Stimulated activated CD8-positive, alpha-beta memory T cell treated with anti-CD3 and anti-CD28 coated beads, Interleukin-4, amount 100 ng/mL, for 4 hours (primary cell): ENCODE measurements at places on chromosomes 16 and 17.
A peak's percentile ranks its signal among the peaks of the same experiment; 100 is the strongest.

GRCh38 chr16:2883458-2883908, 468 bp downstream of the FLYWCH2 start:
- DNase-seq = no peak

- no peak for DNase-seq
Observed at GRCh38 chr17:34537445-34537844, 41.9 kb upstream of the TMEM132E start.

DNA sequence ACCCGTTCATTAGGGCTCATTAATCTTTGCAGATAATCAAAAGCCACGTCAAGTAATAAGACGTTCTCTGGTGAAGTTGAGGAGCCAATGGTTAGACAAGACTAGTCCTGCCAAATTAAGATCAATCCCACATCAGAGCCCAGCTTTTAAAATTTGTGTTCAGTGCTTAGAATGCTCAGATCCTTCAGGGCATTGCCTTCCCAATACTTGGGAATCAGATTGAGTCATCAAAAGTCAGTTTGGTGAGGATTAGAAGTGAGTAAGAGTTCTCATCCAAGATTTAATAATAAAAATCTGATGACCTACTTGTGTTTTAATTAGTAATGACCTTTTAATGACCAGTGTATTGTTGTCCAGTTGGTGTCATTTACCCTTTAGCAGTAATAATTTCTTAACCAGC, 19.8 kb downstream of the MAP2K4 start:
- no peak for DNase-seq

DNA sequence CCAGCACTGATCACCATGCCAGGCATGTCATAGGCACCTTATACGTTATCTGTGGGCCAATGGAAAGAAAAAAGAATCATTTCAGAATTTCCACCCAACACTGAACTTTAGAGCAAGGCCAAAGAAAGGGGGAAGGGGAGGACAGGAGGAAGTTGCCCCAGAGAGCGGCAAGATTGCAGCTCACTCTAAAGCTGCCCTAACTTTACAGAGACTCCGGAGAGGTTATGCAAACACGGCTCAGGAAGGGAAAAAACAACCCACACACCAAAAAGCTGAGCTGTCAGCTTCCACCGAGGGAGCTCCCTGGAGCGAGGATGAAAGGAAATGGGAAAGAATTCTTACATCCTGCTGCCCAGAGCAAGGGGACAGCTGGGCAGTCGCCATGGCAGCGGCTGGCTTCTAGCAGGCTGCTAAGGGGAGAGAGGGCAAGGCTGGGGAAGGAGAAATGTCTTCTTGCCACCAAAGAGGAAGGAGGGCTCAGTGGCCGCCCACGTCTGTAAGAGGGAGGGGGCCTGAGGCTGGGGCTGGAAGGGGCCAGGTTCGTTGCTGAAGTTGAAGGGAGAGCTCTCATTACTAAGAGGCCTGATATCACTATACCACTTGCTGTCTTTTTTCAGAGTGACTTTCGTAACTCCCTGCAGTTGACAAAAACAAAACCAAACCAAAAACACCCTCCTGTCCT, 18.2 kb downstream of the COTL1 start:
- no peak for DNase-seq

- DNase-seq = no peak
Observed at GRCh38 chr17:57706761-57707160, 38.3 kb downstream of the CCDC182 start.

- no peak for DNase-seq
Observed at GRCh38 chr17:27449541-27449940, 6.7 kb upstream of the KSR1 start.

GRCh38 chr17:28811651-28812090, 30.9 kb downstream of the FAM222B start:
- no peak for DNase-seq

DNA sequence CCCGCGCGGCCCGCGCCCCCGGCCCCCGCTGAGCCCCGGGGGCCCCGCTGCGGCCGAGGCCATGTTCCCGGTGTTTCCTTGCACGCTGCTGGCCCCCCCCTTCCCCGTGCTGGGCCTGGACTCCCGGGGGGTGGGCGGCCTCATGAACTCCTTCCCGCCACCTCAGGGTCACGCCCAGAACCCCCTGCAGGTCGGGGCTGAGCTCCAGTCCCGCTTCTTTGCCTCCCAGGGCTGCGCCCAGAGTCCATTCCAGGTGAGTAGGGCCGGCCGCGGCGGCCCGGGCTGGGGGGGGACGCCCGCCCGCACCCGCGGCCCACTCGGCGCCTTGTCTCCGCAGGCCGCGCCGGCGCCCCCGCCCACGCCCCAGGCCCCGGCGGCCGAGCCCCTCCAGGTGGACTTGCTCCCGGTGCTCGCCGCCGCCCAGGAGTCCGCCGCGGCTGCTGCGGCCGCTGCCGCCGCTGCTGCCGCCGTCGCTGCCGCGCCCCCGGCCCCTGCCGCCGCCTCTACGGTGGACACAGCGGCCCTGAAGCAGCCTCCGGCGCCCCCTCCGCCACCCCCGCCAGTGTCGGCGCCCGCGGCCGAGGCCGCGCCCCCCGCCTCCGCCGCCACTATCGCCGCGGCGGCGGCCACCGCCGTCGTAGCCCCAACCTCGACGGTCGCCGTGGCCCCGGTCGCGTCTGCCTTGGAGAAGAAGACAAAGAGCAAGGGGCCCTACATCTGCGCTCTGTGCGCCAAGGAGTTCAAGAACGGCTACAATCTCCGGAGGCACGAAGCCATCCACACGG, 504 bp downstream of the MAZ start:
- no peak for DNase-seq

- DNase-seq = no peak
Observed at GRCh38 chr17:47684535-47685193, 9.3 kb upstream of the TBKBP1 start.

- no peak for DNase-seq
Observed at GRCh38 chr17:80431246-80432195, 16.6 kb downstream of the ENDOV start.

DNA sequence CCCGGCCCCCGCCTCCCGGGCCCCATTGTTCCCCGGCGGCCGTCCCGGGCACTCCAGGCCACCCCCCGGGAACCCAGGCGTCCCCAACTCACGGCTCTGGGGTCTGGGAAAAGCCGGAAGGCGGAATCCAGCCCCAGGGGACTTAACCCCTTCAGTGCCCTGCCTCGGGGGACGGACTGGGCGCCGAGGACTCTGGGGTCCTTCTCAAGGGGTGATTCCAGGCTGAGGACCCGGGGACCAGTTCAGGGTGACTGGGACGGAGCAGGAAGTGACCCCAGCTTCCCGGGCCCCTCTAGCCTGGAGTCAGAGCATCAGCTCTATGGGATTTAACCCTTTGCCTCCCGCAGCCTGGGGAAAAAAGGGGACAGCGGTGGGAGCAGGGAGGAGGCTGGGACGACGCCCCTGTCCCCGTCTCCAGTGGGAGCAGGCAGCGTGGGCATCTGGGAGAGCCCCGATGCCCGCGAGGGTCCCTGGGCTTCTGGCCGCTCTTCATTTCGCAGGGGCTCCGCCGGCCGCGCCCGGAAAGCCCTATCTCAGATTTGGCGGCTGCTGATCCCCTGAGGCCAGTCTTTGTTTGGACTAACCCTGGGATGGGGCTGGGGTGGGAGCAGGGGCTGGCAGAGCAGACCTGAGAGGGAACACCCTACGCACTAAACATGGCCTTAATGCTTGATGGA, at the start of gene ZNF629:
Gene ZNF629, minus strand, starts transcription at position 270 of the 677 bp plus-strand sequence. CDS start 2,723 bp downstream, outside the sequence.
- no peak for DNase-seq

- no peak for DNase-seq
Observed at GRCh38 chr17:69947027-69947759, 127.8 kb upstream of the KCNJ16 start.

- DNase-seq = no peak
Observed at GRCh38 chr17:68580236-68580770, 20.9 kb downstream of the FAM20A start.

- no peak for DNase-seq
Observed at GRCh38 chr17:62693616-62694409, 66.3 kb downstream of the MRC2 start.

DNA sequence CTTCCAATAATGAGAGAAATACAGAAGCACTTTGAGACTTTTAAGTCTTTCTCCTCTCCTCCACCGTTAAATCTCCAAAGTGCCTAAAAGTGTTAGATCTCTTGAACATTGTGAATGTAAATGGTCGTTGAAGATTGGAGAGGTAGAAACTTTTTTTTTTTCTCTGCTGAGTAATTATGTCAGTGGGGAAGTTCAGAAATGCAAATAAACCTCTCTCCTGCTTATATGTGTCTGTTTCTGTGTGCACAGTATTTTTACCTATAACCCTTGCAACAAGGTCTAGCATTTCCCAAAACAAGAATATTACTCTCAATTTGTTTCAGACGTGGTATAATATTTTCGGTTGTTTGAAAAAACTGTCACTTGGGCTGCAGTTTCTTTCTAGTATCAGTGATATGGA, 833.6 kb upstream of the CDH8 start:
- no peak for DNase-seq

DNA sequence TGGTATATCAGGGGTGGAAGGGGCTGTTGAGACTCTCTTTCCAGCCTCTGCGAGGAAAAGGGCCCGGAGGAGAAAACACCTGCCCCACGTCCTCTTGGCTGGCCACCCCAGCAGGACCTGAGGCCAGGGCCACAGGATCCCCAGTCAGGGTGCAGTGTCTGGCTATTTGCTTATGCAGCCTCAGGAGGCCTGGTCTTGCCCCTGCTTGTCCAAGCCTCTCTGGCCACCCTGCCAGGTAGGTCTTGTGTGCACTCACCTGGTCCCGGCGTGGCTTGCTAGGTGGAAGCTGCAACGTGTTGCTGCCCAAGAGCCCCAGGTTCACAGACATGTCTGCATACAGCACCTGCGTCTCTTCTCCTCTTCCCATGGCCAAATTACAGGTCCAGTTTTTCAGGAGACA, 549 bp downstream of the TMEM238L start:
- DNase-seq = no peak

- peak; percentile 13 for DNase-seq
Observed at GRCh38 chr17:50816771-50817751, 18.3 kb upstream of the WFIKKN2 start.

GRCh38 chr16:6689643-6690042, 643.0 kb upstream of the RBFOX1 start:
- no peak for DNase-seq

- DNase-seq = no peak
Observed at GRCh38 chr16:78097548-78097947, 1.9 kb upstream of the WWOX start.

DNA sequence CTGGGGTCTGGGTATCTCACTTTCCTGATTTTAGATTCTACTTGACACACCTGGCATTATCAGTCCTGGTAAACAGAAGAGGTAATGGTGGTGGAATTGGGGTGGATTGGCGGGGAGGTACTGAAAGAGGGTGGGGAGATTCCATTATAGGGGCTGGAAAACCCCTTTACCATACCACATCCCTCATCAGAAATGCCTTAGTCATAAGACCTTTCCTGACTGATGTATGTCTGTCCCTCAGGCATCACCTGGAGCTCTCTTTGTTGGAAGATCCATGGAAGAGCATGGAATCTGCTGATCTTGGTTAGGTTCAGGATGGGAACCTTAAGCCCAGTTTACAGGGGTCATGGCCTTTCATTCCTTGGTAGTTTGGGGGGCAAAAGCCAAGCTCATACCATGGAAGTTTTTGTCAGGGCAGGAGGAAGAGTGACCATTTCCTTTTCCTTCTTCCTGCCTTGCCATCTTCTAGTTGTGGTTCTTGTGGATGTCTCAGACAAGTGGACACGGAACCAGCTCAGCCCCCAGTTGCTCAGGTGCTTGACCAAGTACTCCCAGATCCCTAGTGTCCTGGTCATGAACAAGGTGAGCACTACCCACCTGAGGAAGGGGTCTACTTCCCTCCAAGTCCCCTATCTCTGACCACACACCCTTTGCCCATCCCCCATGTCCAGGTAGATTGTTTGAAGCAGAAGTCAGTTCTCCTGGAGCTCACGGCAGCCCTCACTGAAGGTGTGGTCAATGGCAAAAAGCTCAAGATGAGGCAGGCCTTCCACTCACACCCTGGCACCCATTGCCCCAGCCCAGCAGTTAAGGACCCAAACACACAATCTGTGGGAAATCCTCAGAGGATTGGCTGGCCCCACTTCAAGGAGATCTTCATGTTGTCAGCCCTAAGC, 3.3 kb downstream of the ERAL1 start:
- no peak for DNase-seq

GRCh38 chr16:51886456-51886855, 660.5 kb downstream of the TOX3 start:
- DNase-seq = no peak

- DNase-seq = no peak
Observed at GRCh38 chr16:77974883-77975282, 47.5 kb upstream of the CLEC3A start.

GRCh38 chr17:77366206-77366557, 225.4 kb downstream of the SEC14L1 start:
- DNase-seq = no peak

DNA sequence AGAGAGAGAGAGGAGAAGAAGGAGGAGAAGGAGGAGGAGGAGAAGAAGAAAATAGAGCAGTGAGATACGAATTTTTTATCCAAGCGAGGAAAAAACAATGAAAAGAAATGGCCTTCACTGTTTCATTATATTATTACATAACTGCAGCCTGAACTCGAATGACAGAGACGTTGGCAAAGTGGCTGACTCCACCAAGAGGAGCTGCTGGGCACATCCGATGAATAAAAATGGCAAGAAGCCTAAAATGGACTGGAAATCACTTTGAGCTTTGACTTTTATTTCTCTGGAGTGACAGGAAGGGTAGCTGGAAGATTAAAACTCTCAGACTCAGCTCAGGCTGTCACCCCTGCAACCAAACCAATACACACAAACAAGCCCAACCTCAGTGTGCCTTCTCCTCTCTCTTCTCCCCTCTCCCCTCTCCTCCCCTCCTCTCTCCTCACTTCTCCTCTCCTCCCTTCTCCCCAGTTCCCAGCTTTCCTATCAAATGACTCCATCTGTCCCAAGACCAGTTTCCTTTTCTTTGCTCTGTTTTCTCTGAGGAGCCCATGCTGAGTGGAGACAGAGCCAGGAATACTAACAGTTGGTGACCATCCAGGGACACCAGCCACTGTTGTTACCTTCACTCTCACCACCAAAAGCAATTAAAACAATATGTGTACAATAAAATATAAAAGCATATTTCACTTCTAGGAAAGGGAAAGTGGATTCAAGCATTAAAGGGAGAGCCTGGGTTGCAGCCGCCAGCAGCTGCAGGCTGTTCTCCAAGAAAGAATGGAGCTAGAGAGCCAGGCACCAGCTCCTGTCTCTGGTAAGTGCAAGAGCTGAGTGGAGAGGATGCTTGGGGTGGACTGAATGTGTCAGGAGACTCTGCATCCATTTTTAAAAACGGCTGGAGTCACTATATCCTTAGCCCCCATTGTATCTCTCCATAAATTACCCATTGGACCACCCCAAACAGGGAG, 51.2 kb downstream of the SOX9 start:
- no peak for DNase-seq

DNA sequence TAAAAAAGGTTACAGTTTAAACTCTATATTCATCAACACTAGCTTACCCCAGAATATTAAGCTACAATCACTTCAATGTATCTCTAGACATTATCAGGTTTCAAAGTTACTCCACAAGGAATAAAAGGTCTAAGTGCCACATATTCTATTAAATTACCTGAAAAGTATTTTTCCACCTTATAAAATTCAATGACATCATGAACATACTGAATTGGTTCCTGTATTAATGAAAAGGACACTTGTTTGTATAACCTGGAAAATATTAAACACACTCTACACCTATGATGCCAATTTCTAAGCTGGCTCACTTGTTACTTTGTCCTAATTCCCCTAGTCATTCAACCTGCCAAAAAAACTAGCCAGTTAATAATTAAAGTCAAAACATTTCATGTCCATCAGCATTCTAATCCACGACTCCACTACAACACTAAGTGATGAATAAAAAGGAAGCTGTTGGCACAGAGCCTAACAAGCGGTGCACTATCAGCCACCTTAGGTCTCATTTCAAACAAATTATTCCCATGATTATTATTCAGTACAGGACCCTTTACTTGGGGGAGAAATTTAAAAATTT, 12.2 kb downstream of the MED13 start:
- no peak for DNase-seq
